ENCODE measurements at places on chromosomes 5 and 9. TPM values are rescaled to one million over a fixed set of nuclear protein-coding genes. Genes with fewer than 3 reads are reported as not detected.

Gene SPARC
- total RNA-seq: 12.5 TPM

Gene DENND1A
- total RNA-seq: 21.1 TPM

Gene SLC27A4
- total RNA-seq: 8.3 TPM

Gene FOCAD
- total RNA-seq: 16.2 TPM

Gene TRIM7
- total RNA-seq: 2.2 TPM

Gene ST8SIA4
- 27.5 TPM for total RNA-seq

- DNase-seq: no peak
- no peak overlapping the region for H3K4me3 ChIP-seq
- H3K36me3 ChIP-seq: peaks cover 2% of the 10 kb centered on the region
- peaks cover 29% of the 10 kb centered on the region for H3K27me3 ChIP-seq
- peaks cover 12% of the 10 kb centered on the region for H3K4me1 ChIP-seq
Measured at GRCh38 chr9:93321220-93321610, 130.3 kb upstream of the FAM120A start.

GRCh38 chr9:33297432-33297831 is 7.1 kb downstream of the NFX1 start:
- H3K27me3 ChIP-seq: no peaks in the 10 kb centered on the region
- no peak overlapping the region for H3K4me3 ChIP-seq
- H3K36me3 ChIP-seq: peaks cover 17% of the 10 kb centered on the region

- no peak for DNase-seq
- peaks cover 8% of the 10 kb centered on the region for H3K27me3 ChIP-seq
Measured at GRCh38 chr5:1783216-1783554, 16.5 kb downstream of the MRPL36 start.

DNA sequence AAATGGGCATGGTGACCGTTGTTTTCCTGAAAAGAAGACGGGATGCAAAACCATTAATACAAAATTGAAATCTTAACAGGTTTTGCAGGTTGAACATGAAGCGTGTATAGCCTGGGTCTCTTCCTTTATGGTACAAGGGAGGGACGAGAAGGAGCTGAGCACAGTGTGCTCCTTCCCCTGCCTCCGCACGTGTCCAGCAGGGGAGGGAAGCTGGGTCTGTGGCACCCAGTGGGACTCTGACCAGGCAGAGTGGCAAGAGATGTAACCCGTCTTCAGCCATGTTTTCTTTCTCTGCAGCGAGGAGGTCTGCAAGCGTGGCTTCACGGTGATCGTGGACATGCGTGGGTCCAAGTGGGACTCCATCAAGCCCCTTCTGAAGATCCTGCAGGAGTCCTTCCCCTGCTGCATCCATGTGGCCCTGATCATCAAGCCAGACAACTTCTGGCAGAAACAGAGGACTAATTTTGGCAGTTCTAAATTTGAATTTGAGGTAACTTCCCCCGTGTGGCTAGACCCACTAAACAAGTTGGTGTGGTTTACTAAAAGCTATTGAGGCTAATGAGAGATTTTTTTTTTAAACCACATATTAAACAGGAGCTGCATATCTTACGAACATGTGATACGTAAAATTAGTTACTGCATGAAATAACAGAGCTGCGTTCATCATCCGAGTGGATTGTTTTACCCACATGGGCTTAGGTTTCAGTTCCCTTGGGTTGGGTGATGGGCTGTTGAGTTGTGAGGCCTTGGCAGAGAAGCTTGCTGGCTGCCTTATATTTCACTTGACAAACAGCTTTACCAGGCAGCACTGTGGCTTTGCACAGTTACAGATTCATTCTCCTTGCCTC is 143.7 kb downstream of the TRIO start:
- peaks cover 17% of the 10 kb centered on the region for H3K27me3 ChIP-seq
- H3K36me3 ChIP-seq: peaks cover 2% of the 10 kb centered on the region
- no peaks in the 10 kb centered on the region for H3K4me1 ChIP-seq
- H3K4me3 ChIP-seq: no peak overlapping the region
- DNase-seq: no peak
- H3K27ac ChIP-seq: no peak overlapping the region

- no peak overlapping the region for H3K27ac ChIP-seq
- no peak overlapping the region for H3K4me3 ChIP-seq
- DNase-seq: no peak
- H3K4me1 ChIP-seq: no peaks in the 10 kb centered on the region
- peaks cover 12% of the 10 kb centered on the region for H3K27me3 ChIP-seq
Measured at GRCh38 chr5:74239261-74239660, 401.3 kb downstream of the ENC1 start.

GRCh38 chr5:122008061-122008460 is 46.3 kb downstream of the SRFBP1 start:
- no peak overlapping the region for H3K27ac ChIP-seq
- no peaks in the 10 kb centered on the region for H3K27me3 ChIP-seq
- DNase-seq: no peak
- H3K4me3 ChIP-seq: no peak overlapping the region
- H3K36me3 ChIP-seq: peaks cover 4% of the 10 kb centered on the region

DNA sequence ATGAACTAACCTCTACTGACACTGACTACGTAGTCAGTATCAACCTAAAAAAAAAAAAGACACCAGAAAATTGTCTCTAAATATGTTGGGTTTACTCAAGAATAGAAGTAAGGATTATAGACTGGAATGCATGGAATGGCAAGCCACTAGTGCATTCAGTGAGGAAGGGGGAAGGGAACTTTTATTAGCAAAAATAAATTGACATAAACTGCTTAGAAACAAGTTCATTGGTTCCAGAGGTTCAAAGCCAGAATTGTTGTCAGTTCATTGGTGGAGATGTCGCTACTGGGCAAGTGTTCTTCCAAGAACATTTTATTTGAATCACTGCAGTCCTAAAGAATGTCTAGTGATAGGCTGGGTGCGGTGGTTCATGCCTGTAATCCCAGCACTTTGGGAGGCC is 26.1 kb upstream of the AOPEP start:
- no peak overlapping the region for H3K27ac ChIP-seq
- peaks cover 50% of the 10 kb centered on the region for H3K27me3 ChIP-seq
- DNase-seq: no peak
- no peak overlapping the region for H3K4me3 ChIP-seq

DNA sequence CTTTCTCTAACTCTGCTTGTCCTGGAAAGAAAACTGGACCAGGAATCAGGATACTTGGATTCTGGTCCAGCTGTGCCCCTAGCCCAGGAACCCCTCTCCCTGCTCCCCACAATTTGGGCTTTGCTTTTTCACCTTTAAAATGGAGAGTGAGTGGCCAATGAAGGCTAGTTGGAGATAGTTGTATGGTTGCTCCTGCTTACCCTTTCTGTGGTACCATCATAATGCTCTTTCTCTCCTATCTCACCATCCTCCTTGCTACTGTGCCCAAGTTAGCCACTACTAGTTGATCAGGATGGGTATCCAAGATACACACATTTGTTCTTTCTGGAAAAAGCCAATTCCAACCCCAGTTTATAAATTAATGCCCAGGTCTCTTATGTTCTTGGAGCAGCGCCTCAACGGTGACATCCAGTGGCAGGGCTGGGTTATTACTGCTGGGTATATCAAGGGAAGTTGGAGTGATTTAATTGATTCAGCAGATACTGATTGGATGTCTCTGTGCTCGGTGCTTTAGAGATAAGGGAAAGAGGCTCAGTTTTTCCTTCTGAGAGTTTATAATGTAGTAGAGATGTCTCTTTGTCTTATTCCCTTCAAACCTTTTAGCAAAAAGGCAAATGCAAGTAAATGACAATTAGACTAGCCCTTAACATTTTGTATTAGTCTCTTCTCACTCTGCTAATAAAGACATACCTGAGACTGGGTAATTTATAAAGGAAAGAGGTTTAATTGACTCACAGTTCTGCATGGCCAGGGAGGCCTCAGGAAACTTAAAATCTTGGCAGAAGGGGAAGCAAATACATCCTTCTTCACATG is 38.5 kb downstream of the FAXDC2 start:
- peak overlapping the region; percentile 67 for H3K4me3 ChIP-seq
- H3K36me3 ChIP-seq: peaks cover 7% of the 10 kb centered on the region
- peak overlapping the region; percentile 53 for H3K27ac ChIP-seq
- peak; percentile 51 for DNase-seq

- H3K27ac ChIP-seq: no peak overlapping the region
- no peak for DNase-seq
- H3K36me3 ChIP-seq: peaks cover 3% of the 10 kb centered on the region
- peaks cover 10% of the 10 kb centered on the region for H3K4me1 ChIP-seq
- no peak overlapping the region for H3K4me3 ChIP-seq
Measured at GRCh38 chr5:56229111-56229510, 4.0 kb downstream of the ANKRD55 start.

GRCh38 chr9:6415266-6415665 is 2.3 kb downstream of the UHRF2 start:
- peaks cover 3% of the 10 kb centered on the region for H3K27me3 ChIP-seq
- H3K36me3 ChIP-seq: peaks cover 7% of the 10 kb centered on the region
- peak overlapping the region; percentile 93 for H3K4me3 ChIP-seq
- H3K4me1 ChIP-seq: peaks cover 43% of the 10 kb centered on the region
- peak overlapping the region; percentile 87 for H3K27ac ChIP-seq

DNA sequence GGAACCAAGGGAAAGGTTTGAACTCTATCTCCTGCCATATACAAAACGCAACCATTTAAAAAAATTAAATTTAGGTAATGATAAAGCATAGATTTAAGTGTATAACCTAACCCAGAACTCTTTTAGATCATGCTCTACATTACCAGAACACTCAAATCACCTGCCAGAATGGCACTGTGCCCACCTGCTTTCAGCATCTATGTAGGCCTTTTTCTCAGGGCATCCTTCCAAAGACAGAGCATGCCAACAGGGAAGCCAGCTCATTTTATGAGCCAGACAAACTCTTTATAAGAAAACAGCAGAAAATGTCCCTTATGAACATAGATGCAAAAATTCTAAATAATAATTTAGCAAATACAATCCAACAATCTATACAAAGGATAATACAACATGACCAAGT is 47.9 kb upstream of the SMAD5 start:
- DNase-seq: no peak
- no peak overlapping the region for H3K4me3 ChIP-seq
- no peak overlapping the region for H3K27ac ChIP-seq
- peaks cover 26% of the 10 kb centered on the region for H3K27me3 ChIP-seq

- DNase-seq: no peak
- H3K27ac ChIP-seq: peak overlapping the region; percentile 99
- no peaks in the 10 kb centered on the region for H3K27me3 ChIP-seq
- peak overlapping the region; percentile 86 for H3K4me3 ChIP-seq
- H3K36me3 ChIP-seq: peaks cover 14% of the 10 kb centered on the region
- peaks cover 70% of the 10 kb centered on the region for H3K4me1 ChIP-seq
Measured at GRCh38 chr9:89475891-89476440, 21.9 kb downstream of the SEMA4D start.

DNA sequence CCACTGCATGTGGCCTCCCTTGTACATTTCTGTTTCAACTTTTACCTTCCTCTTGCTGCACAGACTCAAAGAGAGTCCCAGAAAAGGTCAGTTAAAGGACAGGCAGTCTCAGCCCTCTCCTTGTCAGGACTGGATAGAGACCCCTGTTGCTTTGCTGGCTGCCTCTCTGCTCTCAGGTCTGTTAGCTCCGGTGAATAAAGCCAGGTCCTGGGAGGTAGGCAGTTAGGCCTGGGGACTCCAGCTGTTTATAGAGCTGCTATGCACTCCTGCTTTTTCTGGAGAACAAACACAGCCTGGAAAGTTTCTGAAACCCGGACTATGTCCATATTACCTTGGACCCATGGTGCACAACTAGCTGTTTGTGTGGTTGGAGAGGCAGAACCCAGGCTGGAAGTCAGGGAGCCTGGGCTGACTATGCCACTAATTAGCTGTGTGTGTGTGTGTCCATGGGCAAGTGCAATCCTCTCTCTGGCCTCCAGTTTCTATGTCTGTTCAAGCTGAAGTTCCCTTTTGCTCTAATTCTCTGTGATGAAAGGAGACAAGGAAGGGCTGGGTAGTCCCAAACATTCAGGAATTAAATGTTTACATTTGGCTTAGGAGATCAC is 42.9 kb downstream of the GLRA1 start:
- no peak overlapping the region for H3K27ac ChIP-seq
- H3K27me3 ChIP-seq: no peaks in the 10 kb centered on the region
- no peak overlapping the region for H3K4me3 ChIP-seq

DNA sequence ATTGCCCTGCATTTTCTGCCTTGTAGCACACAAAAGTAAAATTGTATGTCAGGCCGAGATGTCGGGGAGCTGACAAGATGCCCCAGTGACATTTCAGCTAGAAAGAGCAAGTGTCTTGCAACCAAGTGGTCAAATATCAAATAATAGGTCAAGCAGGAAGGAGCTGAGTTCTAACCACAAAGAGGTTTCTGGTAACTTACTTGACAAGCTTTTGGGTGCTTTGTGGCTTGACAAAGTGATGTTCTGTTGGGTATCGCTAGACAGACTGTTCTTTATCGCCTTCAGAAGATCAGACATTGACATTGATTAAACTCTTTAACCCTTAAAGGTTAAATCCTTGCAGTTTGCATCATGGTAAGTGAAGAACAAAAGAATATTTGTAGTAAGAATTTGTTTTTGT is 419.9 kb downstream of the CCDC171 start:
- no peak for DNase-seq
- H3K4me3 ChIP-seq: no peak overlapping the region
- H3K36me3 ChIP-seq: no peaks in the 10 kb centered on the region
- no peaks in the 10 kb centered on the region for H3K27me3 ChIP-seq
- H3K4me1 ChIP-seq: no peaks in the 10 kb centered on the region

Measured in T-helper 17 cell (primary cell).